SK-N-DZ (cell line): ENCODE measurements at places on chromosomes 12 and 14.

- no peak for DNase-seq
Measured at GRCh38 chr12:34302131-34302885, 280.0 kb downstream of the ALG10 start.

DNA sequence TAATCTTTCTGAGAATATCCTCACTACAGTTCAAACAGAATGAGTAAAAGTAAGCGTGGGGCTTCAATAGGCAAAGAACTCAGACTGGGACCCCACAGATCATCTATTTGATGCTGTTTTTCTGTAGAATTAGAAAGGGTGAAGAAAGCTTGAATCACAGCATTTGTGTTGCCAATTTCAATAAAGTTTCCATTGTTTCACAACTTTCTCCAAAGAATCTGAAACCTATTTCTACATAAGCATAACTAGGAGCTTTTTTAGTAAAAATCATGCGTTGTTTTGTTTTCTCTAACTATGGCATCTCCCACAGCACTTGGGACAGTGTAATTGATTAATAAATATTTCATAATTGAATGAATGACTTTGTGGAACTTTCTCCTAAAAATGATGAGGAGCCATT lies 16.7 kb upstream of the NEDD1 start:
- DNase-seq: no peak

GRCh38 chr12:88934163-88934747 lies 354.0 kb upstream of the KITLG start:
- no peak for DNase-seq

- DNase-seq: no peak
Measured at GRCh38 chr12:106584104-106585064, 1.6 kb downstream of the RFX4 start.

DNA sequence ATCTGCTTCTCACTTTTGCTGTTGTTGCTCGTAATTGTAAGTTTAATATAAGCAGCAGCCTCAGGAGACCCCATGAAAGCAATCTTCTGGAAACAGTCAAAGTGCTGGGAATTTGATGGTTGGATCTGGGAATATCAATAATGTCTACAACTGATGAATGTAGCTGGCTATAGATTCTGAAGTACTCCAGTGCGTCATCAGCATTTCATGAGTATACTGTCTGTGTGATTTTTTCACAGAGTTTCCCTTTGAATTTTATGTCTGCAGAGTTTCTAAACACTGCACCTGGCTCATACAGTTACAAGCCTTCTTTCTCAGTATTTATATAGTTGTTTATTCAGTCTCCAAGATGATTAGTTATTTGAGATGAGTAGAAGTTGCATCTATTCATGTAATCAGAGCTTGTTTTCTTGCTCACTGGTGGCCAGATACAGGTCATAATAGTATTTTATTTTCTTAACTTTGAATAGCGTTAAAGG lies 222.3 kb downstream of the RAD51B start:
- no peak for DNase-seq

GRCh38 chr12:31519511-31519910 lies 71.4 kb downstream of the DENND5B start:
- no peak for DNase-seq
